ACHN (cell line): ENCODE measurements at places on chromosomes 5 and 9.

DNA sequence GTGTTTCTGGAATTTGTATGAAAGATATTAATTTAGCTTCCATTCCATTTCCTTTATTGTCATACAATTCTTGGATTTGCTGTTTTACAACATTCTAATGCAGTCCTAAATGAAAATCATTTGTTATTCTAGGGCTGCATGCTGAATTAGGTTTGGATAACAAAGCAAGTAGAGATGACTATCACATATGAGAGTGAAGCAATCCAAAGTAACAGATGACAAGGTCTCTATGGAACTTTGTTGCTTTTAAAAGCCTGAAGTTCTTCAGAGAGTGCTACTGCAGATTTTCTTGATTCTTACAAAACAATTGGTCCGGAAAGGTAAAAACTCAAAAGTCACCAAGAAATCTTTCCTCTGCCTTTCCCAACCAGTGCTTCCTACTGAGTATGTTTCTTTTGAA, 56.9 kb upstream of the VCAN start:
- no peak for DNase-seq

DNA sequence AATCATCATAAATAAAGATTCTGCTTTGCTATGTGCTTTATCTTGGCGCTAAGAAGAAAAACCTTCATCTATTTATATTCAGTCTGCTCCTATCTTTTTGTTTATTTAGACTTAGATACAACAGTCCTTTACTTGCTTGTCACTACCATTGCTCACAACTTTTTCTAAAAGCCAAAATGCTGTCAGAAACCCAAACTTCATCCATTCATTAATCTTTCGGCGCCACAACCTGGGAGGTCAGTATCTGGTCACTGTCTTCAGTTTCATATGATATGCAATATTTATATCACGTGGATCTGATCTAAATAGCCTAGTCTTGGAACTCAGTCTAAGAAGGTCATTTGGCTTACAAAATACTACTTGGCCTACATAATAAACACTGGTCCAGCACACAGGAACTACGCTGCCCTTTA, 159.3 kb upstream of the TARS1 start:
- no peak for DNase-seq

DNA sequence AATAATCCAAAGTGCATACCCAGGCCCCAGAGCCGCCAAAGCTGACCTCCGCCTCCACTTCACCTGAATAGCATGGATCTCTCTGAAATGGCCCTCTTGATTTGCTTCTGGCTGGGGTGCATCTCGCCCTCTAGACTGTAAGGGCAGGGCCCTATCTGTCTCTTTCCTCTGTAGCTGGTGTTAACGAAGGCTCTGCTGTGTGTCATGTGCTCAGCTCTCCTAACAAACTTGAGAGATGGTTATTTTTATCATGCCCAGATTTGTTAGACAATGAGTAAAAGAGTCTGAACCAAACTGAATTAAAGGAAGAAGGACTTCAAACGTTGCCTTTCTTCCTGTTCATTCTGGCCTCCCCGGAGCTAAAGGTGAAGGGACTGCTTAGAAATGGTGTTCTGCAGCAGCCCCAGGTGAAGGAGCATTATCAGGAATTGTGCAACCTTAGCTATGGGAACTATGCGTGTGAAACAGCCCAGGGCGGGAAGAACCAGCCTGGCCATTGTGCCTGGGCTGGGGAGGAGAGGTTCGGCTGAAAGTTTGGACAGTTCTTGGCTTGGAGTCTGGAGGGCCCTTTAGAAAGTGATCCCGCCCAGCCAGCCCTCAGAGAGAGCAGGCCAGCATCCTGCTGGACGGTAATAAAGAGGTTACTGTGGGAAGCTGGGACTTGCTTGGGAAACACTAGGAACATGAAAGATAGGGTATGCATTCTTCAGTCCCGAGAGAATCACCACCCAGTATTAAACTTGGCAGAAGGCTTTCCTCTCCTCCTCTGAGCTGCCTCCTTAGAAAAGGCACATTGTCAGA, 73.5 kb downstream of the WWC1 start:
- peak; percentile 52 for DNase-seq

GRCh38 chr9:92404042-92404836, at the start of gene OGN:
OGN (minus strand) TSS chr9:92404578; CDS start chr9:92403407, 1,171 bp downstream.
- DNase-seq, result no peak

GRCh38 chr9:6788162-6789016, 30.6 kb downstream of the KDM4C start:
- DNase-seq, result peak; percentile 76

DNA sequence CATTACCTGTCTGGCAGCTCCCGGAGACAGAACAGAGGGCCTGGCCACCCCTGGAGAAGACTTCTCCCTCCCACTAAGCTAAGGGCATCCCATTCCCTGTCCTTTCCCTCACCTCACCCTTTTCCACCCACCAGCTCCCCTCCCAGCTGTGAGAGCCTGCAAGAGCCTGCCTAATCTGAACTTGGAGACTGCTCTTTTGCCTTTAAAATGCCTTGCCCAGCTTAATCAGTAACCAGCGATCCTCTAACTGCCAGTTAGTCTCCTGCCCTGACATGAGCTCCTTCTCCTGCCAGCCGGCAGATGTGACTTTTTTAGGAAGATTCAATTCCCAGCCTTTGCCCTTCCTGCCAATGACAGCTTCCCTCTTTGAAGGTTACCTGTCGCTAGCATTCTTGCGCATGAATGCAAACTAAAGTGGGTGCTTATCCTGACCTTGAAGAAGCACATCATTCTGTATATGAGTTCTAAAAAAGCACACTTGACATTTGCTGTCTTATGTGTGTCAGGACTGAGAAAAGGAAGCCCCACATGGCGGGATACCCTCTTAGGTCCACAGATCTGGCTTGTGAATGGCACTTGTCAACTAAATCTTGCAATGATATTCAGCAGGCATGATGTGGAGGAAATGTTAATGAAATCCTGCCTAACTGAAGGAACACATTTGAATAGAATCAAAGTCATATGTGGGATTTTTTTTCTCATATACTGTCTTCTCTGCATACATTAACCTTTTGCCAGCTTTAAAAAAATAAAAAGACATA, 411.2 kb upstream of the SLC30A5 start:
- DNase-seq, result peak; percentile 65

DNA sequence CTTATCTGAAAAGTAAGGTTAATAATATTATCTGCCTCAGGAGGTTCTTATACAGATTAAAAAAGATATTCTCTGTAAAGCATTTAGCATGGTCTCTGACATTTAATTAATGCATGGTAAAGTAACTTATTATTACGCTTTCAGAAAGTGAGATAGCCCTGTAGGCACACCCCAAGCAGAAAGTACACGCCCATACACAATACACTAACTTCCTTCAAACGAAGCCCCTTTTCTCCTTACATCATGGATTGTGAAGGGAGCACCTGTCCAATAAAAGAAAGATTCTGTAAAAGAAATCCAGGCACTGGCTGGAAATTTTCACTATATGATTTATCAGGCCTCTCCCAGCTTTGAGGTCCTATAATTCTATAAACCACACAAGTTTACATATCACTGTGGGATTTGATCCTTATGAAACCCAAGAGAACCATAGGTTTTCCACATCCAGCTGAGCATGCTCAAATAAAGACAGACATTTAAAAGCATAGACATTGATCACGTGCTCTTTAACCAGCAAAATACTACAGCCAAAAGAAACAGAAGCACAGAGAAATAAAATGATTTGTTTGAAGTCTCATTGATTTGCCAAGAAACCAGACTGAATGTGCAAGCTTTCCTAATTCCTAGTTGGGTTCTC, 14.1 kb upstream of the NR3C1 start:
- DNase-seq, result no peak

DNA sequence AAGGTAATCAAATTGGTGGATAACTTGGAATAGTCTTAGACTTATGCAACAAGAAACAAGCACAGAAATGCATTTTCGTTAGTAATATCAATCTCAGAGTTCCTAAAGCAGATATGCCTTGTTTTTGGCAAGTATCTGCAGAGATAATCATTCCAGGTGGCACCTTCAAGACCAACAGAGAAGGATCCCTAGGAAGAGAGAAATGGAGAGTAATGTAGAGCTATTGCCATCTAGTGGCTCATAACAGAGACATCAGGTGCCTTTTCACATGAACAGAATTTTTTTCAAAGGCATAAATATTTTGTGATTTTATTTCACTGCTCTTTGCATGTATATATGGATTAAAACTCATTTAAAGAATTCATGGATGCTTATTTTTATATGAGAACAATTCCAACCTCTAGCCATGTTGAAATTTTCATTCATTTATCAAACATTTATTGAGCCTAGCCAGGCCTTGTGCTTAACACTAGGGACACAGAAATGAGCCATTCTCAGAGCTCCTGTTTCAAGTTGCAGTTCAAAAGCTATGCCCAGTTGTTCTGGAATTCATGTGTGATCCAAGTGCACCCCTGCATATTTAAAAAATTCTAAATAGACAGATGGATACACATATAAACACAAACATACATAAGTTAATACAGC, 117.5 kb upstream of the OR13F1 start:
- DNase-seq, result peak; percentile 42

GRCh38 chr5:177982956-177983355, 13.1 kb downstream of the PROP1 start:
- no peak for DNase-seq

GRCh38 chr9:133323211-133323610, 12.8 kb downstream of the SURF6 start:
- DNase-seq, result no peak

GRCh38 chr5:152511531-152512132, 106.6 kb upstream of the NMUR2 start:
- no peak for DNase-seq

- no peak for DNase-seq
Observed at GRCh38 chr5:123496892-123497291, 15.1 kb upstream of the CSNK1G3 start.
